Peyer's patch (tissue), 4 donors: ENCODE measurements at places on chromosomes 12 and 14. TPM values are rescaled to one million over a fixed set of nuclear protein-coding genes. Genes with fewer than 3 reads are reported as not detected.

Gene RFX4
- total RNA-seq, result not detected

DNA sequence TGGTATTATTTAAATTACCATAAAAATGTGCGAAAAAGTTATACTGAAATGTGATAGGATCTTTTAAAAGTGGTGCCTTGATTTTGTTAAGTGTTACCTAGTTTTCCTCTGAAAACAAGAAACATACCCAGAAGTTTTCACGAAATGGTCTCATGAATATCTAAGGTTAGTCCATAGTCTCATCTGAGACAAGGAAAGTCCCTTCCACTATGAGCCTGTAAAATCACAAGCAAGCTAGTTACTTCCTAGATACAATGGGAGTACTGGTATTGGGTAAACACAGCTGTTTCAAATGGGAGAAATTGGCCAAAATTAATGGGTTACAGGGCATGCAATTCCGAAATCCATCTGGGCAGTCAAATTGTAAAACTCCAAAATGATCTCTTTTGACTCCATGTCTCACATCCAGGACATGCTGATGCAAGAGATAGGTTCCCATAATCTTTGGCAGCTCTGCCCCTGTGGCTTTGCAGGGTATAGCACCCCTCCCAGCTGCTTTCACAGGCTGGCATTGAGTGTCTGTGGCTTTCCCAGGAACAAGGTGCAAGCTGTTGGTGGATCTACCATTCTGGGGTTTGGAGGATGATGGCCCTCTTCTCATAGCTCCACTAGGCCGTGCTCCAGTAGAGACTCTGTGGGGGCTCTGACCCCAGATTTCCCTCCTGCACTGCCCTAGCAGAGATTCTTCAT lies 271.4 kb downstream of the NAV3 start:
- no peak for DNase-seq

DNA sequence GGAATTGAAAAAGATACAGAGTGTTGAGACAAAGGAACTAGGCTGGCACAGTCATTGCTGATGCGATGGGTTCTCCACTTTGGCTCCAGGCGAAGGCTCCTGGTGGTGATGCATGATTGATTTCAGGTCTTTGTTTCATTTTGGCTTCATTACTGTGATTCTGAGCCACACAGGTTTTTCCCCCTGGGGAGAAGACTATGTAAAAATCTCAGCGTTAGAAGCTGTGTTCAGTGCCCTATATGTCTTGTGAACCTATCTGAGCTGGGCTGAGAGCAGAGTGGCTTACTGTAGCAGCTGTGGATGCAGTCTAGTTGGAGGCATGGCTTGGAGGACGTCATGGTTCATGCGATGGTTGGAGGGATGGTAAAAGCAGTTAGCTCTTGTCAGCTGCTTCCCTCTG lies 54.0 kb downstream of the GPATCH2L start:
- no peak for DNase-seq

DNA sequence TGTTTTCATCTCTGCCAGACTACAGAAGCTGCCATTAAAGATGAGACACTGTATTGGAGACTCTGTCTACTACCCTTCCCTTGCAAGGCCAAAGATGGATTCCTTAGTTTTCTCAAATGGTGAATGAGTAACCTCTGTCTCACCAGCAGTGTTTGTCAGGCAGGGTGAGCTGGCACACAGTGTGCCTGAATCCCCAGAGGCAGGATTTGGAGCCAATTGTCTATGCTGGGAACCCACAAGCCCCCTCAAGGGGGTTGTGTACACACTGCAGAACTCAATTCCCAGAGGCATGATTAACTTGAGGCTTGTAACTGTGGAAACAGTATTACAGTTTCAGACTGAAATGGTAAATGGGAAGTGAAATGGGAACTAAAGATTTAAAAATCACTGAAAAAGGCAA lies 136.8 kb upstream of the PTPRB start:
- no peak for DNase-seq

- no peak for DNase-seq
Observed at GRCh38 chr12:89370850-89371249, 18.5 kb upstream of the DUSP6 start.

DNA sequence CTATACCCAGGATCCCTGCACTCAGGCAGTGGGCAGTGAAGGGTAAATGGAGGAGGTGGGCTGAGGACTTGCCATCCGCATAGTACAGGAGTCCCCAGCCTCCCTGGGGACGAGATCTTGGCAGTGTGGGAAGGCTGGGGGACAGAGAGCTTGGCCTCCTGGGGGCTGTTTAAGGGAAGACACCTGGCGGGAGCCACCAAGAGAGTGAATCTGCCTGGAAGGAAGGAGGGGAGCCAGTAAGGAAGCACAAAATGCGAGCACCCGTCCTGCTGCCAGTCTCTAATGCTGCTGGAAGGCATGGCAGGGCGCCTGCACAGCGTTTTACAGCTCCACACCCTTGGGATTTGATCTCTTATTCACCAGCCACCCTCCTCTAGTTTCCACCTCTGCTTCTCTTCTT lies 7.4 kb upstream of the KRT2 start:
- DNase-seq, result no peak

DNA sequence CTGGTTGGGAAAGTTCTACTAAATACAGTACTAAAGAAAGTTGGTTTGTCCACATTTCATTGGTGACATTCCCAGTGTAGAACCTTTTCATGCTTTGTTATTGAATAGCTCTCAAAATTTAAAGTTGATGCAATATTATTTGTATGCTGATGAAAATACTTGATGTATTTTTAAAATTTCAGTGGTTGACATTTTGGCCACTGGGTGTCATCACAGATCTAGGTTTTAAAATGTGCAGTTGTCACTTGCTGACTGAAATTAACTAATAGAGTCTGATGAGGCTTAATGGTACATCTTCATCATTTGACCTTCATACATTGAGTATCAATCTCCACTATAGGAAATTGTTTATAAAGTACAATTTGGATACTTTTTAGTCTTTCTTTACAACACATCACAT lies 37.1 kb downstream of the CMAS start:
- no peak for DNase-seq

Gene SLC6A13
- total RNA-seq, result 0.80 TPM

DNA sequence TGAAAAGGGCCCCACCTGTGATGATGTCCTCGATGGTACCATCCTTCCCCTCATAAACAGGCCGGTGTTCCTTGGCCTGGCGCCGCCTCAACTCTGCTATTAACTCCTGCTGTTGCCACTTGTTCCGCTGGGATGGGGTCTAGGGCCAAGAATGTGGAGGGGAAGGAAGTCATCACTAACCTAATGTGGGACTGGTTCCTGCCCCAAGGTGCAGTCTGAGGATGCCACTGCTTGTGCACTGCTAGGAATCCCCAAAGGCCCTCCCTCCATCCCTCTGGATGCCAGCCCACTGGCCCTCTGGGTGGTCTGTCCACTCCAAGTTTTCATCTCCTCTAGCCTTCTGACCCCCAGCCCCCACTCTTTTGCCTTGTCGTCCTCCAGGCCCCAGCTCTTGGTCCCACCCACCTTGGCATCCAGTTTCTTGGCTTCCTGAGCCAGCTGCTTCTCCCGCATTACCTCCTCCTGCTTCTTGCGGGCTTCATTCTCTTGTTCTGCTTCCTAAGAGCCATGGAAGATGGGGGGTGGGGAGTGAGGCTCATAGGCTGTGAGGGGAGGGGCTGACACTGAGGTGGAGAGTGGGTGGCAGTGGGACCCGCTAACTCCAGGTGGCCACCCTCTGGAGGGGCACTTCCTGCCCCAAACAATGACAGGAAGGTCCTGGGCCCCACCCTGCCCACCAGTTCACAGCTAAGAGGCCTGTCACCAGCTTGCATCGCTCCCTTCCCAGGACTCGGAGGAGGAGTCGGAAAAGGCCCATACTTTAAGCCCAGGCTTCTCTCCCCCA lies 23.7 kb downstream of the PRPF40B start:
- no peak for DNase-seq

DNA sequence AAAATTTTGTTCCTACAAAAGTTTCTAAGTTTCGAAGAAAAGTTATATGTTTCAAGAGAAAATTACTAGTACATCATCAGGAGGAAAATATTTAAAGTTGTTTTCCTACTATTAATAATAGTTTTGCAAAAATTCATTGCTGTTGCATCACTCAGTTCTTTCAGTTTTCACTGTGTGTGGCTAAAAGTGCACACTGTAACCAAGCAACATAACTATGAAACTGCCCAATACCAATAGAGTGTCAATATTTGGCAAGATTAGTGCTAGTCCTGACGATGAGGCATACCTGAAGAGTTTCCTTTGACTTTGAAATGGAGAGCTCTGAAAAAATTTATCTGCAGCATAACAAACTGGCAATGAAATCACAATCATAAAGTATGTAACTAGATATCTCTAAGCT lies 194.3 kb downstream of the CPNE8 start:
- no peak for DNase-seq

Gene FRMD6
- 11.8 TPM for total RNA-seq

DNA sequence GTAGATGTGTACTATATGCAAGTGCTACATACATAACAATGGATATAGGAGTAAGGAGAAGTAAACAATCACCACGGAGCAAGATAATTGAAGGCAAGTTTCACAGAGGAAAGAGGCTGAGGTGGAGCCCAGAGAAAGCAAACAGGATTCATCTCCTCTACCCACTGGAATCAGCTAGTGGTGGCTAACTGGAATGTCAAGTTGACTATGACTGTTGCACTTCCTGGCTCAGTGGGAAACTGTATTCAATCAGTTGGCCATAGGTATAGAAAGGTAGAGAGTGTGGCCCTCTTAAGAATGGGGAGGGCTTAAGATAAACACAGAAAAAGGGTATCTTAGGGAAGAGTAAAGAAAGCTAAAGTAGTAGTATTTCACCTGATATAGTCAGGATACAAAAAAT lies 62.4 kb downstream of the MAP4K5 start:
- DNase-seq, result no peak

DNA sequence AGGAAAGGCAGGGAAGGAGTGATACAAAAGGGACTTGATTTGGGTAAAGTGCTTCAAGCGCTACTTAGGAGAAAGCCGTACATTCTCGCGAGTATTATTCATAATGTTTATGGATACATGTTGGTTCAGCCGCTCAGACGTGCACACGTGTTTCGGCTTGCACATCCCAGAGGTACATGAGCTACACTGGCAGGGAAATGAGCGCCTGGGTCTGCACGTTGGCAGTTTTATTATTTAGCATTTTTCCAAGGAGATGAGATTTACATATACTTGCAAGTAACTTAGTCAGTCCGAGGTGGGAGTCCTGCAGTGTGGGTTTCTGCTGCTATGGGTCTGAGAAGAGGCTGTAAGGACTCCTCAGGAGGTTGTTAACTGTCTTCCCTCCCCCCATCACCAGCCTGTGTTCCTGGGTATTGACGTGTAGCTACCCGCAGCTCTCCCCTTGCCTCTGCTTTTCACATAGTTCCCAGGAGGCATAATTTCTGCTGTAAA lies 1.5 kb downstream of the PRKCH start:
- DNase-seq, result no peak

- DNase-seq, result no peak
Observed at GRCh38 chr14:52836063-52836462, 44.7 kb upstream of the GNPNAT1 start.

GRCh38 chr12:38163442-38163801 lies 153.2 kb upstream of the ALG10B start:
- DNase-seq, result no peak

Gene OR6C3
- not detected for total RNA-seq

Gene AMN
- total RNA-seq, result 809 TPM

Gene ASCL1
- not detected for total RNA-seq

GRCh38 chr12:49933796-49934195 lies 16.7 kb upstream of the AQP2 start:
- DNase-seq, result no peak

Gene BBOF1
- total RNA-seq, result 2.5 TPM

- no peak for DNase-seq
Observed at GRCh38 chr12:100489251-100489820, 15.7 kb downstream of the NR1H4 start.

Gene BICDL1
- 9.1 TPM for total RNA-seq

Gene IL26
- not detected for total RNA-seq

DNA sequence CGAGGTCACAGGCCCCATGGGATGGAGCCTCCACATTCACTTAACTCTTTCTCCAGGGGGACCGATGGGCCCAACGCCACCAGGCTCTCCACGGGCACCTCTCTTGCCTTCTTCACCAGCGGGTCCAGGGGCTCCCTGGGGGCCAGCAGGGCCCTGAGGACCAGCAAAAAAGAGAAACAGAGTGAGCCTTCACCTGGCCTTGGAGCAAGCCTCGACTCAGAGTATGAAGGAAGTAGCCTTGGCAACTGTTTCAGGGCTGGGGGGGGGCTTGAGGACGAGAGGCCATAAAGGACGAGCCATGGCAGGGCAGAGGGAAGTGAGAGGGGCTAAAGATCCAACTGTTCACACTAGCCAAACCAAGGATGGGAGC lies 18.0 kb downstream of the COL2A1 start:
- no peak for DNase-seq

GRCh38 chr12:116533343-116534251 lies 25.6 kb upstream of the MAP1LC3B2 start:
- DNase-seq, result peak; percentile 92

- DNase-seq, result no peak
Observed at GRCh38 chr14:76984787-76985375, 43.6 kb downstream of the IRF2BPL start.

GRCh38 chr12:58809064-58809607 lies 111.2 kb downstream of the LRIG3 start:
- DNase-seq, result no peak

- DNase-seq, result no peak
Observed at GRCh38 chr12:107228076-107228475, 134.7 kb upstream of the CRY1 start.

Gene CEBPE
- not detected for total RNA-seq

DNA sequence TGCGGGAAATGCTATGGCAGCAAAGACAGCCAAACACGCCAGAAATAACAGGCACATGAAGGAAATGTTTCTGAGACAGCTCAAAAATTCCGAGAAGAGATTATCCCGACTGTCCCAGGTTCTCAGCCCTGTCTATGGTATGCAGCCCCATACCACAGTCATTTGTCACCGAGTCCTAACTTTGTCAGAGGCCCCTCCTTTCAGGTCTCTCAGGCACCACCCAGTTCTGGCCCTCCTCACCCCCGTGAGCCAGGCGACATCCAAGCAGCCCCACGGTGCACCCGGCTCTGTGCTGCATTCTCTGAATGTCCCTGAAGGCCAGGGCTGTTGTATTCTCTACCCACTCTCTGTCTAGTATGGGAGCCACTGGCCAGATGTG lies 24.0 kb downstream of the SSH1 start:
- no peak for DNase-seq

- no peak for DNase-seq
Observed at GRCh38 chr12:8951744-8952143, 2.3 kb upstream of the M6PR start.

GRCh38 chr12:84222841-84223240 lies 689.8 kb downstream of the SLC6A15 start:
- DNase-seq, result no peak

Gene MON2
- 102 TPM for total RNA-seq
